Stimulated activated CD4-positive, alpha-beta T cell treated with anti-CD3 and anti-CD28 coated beads, Interleukin-1b, Interleukin-23, amount 100 ng/mL, for 24 hours (primary cell): ENCODE measurements at places on chromosomes 4 and X.

DNA sequence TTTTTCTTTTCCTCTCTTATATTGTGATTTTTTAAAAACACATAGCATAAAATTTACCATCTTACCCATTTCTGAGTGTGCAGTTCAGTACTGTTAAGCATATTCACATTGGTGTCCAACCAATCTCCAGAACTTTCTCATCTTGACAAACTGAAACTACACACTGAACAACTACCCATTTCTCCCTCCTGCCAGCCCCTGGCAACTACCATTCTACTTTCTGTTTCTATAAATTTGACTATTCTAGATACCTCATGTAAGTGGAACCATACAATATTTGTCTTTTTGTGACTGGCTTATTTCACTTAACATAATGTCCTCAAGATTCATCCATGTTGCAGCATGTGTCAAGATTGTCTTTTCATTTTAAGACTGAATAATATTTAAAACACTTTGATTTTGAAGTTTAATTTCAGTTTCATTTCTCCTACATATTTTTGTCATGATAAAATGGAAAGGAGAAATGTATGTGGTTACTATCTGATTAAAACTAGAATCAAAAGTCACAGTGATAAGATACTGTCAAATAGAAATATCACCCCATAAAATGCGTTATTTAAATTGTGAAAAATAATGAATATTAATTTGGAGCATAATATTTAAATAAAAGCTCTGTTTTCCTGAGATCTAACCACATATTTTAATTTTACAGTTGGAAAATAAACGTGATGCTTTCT lies 122.8 kb downstream of the DIPK2B start:
- no peak for DNase-seq

GRCh38 chr4:10083331-10083771 lies 33.2 kb downstream of the WDR1 start:
- no peak for DNase-seq

- DNase-seq, result no peak
Observed at GRCh38 chr4:89820010-89820409, 17.0 kb downstream of the SNCA start.

- no peak for DNase-seq
Observed at GRCh38 chr4:142413485-142413884, 432.6 kb downstream of the INPP4B start.

DNA sequence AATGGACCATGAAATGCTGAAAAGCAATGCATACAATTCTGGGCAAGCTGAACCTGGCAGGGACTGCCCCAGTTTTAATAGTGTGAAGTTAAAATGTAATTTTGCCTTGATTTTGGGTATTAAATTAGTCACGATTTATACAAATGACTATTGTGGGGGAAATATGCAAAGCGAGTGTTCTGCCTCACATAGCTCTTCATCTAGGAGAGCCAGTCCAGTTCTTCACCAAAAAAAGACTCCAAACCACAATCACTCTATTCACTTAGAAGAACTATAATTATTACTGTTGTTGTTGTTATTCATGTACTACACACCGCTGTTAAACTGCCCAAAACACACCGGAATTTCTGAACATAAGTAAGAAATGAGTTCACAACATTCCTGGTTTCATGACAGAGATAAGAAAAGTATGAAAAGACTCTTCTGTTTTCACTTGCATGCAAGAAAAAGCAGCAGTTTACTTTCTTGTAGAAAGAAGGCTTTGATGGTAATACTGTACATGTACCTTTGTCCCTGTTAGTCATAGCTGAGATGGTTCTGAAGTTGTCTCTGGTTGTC lies 101.9 kb downstream of the QRFPR start:
- no peak for DNase-seq

GRCh38 chr4:113534711-113535110 lies 226.8 kb downstream of the CAMK2D start:
- DNase-seq, result no peak

- DNase-seq, result no peak
Observed at GRCh38 chrX:50161127-50161526, 39.7 kb downstream of the AKAP4 start.

GRCh38 chr4:172750910-172751309 lies 417.7 kb upstream of the GALNT7 start:
- no peak for DNase-seq

- DNase-seq, result no peak
Observed at GRCh38 chr4:8442596-8443358, 2.2 kb downstream of the TRMT44 start.

- no peak for DNase-seq
Observed at GRCh38 chr4:56764775-56765174, 56.7 kb downstream of the SPINK2 start.

DNA sequence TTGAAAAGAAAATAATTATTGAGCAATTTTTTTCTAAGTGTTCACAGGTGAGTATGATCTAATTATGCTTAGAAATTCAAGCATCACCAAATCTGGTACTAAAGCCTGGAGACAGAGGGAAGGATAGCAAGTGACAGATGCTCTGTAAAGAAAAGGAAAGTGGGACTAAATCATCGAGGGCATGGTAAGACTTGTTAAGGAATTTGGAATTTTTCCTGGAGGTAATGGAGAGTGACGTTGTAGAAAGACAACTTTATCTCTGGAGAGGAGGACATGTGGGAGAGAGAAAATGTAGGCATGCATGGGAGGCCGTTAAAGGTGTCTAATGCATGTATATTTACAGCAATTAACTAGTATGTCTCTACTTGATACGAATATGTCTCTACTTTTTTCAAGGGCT lies 333.2 kb upstream of the ATOH1 start:
- DNase-seq, result no peak

DNA sequence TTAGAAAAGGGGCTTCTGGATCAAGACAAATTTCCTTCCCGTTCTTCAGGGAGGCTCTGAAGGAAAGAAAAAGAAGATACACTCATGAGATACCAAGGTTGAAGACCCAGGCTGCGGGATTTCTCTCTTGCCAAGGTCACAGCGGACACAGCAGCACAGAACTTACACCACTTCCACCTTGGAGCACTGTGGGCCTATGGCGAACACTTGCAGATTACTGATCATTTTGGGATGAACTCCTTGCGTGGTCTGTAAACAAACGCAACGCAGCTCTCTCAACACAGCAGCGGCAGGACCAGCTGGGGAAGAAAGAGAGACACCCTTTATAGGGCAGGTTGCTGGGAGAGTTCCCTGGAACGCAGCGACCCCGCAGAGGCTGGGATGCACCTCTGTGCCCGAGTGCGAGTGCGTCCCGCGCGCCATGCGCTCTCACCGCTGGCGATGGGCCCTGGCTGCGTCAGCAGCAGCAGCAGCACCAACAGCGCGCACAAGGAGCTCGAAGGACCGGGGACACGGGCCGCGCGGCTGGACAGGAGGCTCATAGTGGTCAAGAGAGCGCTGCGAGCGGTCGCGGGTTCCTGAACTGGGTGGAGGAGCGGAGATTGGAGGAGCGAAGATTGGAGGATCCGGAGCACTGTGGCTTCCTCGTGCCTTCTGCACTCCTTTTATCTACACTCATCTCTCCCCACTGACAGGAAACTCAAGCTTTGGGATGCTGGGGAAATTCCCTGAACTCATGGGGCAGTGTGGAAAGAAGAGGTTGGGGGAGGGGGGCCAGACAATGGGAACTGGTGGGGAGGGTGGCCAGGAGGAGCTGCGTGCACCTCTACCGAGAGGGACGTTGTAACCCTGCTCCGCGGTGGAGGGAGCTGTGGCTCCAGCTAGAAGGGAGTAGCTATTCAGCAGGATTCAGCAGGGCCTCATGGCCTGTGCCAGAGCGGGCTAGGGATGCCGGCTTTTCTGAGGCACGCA lies at the start of gene CXCL5:
TSS of gene CXCL5 (minus strand) at position 638 of the 972 bp plus-strand sequence. CDS start at position 542, 96 bp downstream.
- DNase-seq, result no peak

DNA sequence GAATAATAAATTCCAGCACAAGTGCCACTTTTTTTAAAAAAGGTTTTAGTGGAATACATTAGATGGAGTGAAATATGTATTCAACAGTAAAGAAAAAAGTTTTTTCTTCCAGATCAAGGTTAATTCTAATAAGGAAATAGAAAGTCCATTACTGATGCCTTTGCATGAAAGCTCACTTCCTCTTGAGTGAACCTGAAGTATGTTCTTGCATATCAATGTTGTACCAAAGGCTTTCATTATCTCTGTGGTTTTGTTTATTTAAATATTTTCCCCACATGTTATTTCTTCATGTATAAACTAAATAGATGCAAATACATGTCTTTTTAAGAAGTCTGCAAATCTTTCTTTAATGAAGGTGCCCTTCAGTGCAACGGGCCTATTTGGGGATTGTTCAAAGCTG lies 307.9 kb downstream of the C4orf33 start:
- no peak for DNase-seq

DNA sequence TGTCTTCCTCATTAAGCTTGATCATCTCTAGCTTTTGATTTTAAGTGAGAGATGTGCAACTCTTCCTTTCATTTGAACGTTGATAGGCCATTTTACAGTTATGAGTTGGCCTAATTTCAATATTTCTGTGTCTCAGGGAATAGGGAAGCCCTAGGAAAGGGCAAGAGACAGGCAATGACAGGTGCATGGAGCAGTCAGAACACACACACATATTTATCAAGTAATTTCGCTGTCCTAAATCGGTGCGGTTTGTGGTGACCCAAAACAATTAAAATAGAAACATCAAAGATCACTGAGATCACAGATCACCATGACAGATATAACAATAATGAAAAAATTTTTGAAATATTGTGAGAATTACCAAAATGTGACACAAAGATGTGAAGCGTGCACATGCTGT lies 87.7 kb upstream of the LSM6 start:
- DNase-seq, result no peak

GRCh38 chr4:77045490-77045889 lies 30.3 kb downstream of the CCNI start:
- no peak for DNase-seq

- DNase-seq, result no peak
Observed at GRCh38 chr4:80027611-80028010, 45.4 kb downstream of the ANTXR2 start.

GRCh38 chr4:124726269-124726668 lies 13.7 kb upstream of the ANKRD50 start:
- DNase-seq, result no peak

DNA sequence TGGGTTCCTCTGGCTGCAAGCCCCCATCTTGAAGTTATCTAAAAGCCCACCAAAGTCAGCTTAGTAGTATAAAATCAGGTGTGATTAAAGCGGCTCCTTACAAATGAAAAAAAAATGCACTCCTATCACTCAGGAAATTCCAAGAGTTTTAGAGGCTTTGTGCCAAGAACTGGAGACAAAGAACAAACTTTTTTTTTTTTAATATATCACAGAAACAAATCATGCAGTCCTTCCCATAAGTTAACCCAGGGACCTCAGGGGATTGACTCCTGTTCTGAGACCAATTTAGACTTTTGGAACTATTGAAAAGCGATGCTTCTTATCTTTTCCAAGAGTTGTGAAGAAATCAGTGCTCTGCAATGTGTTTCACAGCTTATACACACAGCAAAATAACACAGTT lies 53.6 kb downstream of the HHIP start:
- DNase-seq, result no peak

GRCh38 chr4:39873823-39874222 lies 103.9 kb downstream of the PDS5A start:
- DNase-seq, result no peak

DNA sequence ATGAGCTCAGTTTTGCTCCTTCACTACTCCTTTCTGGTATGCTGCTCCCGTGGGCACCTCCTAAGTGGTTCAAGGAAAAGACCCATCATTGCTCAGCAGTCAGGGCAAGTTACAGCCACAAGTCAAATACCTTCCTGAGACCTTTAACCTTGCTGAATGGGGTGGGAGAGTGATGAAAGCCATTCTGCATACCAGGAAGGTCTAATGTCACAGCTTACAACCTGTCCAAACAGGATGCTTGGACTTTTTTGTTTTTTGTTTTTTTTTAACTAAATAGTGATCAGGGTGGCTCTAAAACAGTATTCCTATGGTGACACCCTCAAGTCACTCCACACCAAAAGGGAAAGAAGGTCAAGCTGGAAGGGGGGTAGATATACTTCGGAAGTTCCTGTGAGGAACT lies 93.1 kb downstream of the GPC3 start:
- DNase-seq, result no peak

GRCh38 chr4:65538571-65538970 lies 131.7 kb downstream of the EPHA5 start:
- no peak for DNase-seq

DNA sequence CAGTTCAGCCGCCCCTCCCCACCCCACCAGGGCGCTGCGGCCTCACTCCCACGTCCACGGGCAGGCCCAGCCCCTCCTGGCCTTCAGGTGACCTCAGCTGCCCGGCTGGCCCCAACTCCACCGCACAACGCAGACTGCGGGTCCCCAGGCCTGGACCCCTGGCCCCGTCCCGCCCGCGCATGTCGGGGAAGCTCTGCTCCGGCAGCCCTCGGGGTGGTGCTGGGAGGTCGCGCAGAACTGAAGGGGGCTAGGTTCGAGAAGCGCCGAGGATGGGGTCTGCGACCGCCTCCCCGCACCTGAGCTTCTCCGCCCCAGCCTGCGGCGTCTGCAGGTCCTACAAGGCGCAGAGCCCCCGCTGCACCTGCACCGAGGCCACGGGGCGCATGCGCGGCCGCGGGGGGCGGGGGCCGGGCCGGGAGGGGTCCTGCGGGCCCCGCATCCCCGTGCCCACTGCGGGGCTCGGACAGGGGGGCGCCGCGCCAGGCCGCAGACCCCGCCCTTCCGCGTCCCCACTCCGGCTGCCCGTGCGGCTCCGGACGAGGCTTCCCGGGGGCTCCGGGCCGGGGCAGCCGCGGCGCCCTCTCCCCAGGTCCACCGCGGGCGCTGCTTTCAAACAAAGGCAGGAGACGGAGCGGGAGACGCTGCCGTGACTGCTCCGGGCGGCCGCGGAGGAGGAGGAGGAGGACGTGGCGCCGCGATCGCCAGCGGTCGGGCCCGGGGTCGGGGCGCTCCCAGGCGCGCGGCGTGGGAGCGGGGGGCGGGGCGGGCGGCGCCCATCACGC lies 672 bp upstream of the NAT8L start:
- DNase-seq, result no peak

- DNase-seq, result no peak
Observed at GRCh38 chr4:108821351-108821930, 58.6 kb upstream of the ETNPPL start.

DNA sequence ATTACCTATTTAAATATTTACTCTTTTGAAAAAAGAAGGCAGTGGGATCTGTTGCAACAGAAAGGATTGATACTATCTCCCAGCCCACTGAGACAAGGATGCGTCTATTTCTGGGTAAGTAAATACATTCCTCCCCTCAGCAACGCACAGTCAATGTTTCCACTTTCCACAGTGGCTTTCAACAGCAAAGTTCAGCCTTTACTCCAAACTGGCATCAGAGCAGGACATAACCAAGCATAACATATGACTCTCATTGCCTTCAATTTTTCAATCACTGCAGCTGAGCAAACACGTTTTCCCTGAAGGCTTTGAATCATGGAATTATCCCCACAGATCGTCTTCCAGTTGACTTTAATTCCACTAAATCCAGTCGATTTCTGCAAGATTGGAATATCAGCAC lies 160.3 kb upstream of the FRG1 start:
- no peak for DNase-seq

- no peak for DNase-seq
Observed at GRCh38 chr4:30495651-30496310, 224.4 kb upstream of the PCDH7 start.

GRCh38 chr4:5361968-5362367 lies 310.7 kb downstream of the STK32B start:
- DNase-seq, result no peak

- no peak for DNase-seq
Observed at GRCh38 chr4:145154573-145154972, 25.8 kb downstream of the OTUD4 start.
